ENCODE measurements at places on chromosomes 11 and 22.

DNA sequence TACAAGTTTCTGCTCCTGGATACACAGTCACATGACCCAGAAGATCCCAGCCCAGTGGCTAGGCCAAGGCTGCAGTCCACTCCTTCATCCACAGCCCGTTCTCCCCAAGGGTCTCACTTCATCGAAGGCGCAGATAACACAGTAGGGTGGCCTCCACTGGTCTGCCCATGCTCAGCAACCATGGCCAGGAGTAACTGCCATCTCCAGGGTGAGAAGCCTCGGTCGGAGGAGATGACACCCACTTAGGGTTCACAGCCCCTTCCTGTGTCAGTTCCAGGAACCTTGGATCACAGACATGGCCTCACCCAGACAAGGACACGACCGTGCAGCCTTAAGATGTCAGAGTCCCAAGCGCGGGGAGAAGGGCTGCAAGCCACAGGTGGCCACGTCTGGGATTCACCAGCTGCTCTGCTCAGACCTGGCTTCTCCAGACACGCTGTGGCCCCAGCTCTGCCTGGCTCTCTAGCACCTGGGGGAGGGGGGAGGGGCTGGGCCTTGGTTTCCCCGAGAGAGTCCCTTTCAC lies 2.6 kb downstream of the BET1L start:
- DNase-seq: no peak

- no peak for DNase-seq
Observed at GRCh38 chr11:70885281-70886231, 366.8 kb downstream of the SHANK2 start.

DNA sequence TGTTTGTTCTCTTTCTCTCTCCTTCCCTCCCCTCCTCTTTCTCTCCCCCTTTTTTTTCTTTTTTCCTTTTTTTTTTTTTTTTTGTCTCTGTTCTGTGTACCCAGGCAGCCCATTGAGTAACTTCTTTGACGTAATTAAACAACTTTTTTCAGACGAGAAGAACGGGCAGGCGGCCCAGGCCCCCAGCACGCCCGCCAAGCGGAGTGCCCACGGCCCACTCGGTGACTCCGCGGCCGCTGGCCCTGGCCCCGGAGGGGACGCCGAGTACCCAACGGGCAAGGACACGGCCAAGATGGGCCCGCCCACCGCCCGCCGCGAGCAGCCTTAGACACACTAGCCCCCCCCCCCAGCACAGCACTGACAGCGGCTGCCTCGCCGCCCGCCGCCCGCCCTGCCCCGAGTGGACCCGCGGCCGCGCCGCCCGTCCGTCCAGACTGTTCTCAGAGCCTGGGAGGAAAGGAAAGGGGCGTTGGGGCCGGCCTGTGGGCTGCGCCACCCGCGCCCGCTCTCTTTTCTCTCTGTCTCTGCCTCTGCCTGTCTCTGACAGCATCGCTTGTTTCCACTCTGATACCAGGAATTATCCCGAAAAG lies 26.1 kb downstream of the MOB2 start:
- DNase-seq: peak; percentile 31

GRCh38 chr11:58039589-58039988 lies 8.8 kb downstream of the OR6Q1 start:
- no peak for DNase-seq

GRCh38 chr22:26763633-26764361 lies 106.4 kb downstream of the MIAT start:
- no peak for DNase-seq

- peak; percentile 47 for DNase-seq
Observed at GRCh38 chr11:65555693-65556231, 2.4 kb downstream of the LTBP3 start.
